ENCODE measurements at places on chromosomes 13 and 19. TPM values are rescaled to one million over a fixed set of nuclear protein-coding genes. Genes with fewer than 3 reads are reported as not detected.

The ZNF730 gene
- 0.60 TPM for total RNA-seq

The DAND5 gene
- not detected for total RNA-seq

The UBE2M gene
- total RNA-seq, result 60.4 TPM

The KANK2 gene
- 119 TPM for total RNA-seq

The SIGLEC12 gene
- total RNA-seq, result 0.66 TPM

The ATP8B3 gene
- 3.6 TPM for total RNA-seq

The DIRAS1 gene
- total RNA-seq, result 2.3 TPM

The ACP7 gene
- total RNA-seq, result not detected

The LILRA5 gene
- 5.9 TPM for total RNA-seq

The GIPC3 gene
- 2.1 TPM for total RNA-seq

The PGLYRP1 gene
- total RNA-seq, result not detected

The ADAMTSL5 gene
- 4.6 TPM for total RNA-seq

The LYPD3 gene
- 1.7 TPM for total RNA-seq

GRCh38 chr19:43711751-43712355, 4.0 kb upstream of the IRGC start:
- DNase-seq, result no peak

DNA sequence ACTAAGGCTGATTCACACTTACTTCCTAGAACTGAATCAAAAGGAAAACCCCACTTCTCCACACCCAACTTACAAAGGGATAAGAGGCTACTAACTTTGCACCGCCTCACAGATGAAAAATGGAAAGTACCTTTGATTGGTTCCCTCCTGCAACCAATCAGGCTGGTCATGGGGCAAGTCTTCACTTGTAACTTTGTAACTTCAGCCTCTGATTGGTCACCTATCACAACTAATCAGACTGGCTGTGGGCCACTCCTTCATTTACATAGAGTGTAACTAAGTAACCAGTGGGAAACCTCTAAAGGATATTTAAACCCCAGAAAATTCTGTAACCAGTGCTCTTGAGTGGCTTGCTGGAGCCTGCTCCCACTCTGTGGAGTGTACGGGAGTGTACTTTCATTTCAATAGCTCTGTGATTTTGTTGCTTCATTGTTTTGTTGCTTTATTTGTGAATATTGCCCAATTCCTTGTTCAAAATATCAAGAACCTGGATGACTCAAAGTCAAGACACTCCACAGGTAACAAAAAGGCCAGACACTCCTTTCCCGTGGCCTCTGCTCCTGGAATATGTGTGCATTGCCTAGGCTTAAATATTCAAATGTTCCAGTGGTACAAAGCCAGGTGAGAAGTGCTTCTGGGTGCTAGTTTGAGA, 50.5 kb downstream of the RFC3 start:
- DNase-seq, result no peak

DNA sequence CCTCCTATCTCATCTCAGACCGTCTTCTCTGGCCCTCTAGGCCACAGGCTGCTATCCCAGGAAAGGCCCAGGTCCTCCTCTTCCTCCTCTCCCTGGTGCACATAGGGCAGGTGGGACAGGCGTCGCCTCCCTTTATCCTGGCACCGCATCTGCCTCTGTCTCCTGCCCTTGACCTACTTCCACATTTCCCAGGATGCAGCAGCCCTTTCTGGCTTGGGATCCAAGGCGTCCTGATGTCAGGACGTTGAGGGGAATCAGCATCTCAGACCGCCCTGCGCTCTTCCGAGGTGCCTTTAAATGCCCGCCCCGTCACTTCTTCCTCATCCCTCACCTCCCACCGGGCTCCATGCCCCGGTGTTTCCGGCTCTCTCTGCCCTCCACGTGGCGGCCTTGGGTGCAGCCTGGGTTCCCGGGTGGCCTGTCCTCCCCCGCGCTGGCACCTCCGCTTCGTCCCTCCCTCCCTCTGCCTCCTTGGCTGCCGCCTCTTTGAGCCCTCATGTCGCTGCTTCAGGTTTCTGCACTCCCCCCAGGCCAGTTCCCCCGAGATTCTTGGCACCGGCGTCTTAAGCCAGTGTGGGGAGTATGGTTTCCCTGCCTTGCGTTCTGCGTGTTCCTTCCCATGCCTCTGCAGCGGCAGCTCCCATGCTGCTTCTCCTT, 66.3 kb downstream of the KDM4B start:
- no peak for DNase-seq

DNA sequence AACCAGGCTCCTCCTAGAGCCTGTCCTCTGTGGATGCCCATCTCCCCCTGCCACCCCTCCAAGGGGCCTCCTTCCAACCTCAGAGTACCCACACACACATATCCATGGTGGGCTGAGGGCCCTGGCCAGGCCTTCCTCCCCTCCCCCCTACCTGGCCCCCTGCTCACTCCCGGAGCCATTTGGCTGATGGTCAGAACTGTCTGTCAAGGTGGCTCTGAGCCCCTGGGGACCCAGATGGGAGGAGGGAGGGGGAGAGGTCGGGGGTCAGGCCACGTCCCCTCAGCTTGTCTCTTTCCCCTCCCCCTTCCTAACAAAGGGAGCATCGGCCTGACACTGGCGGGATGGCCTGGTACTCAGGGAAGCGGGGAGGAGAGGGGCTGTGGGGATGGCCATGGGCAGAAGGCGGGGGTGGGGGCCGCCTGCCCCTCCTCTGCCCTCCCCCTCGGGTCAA, 18.7 kb upstream of the POU2F2 start:
- no peak for DNase-seq

DNA sequence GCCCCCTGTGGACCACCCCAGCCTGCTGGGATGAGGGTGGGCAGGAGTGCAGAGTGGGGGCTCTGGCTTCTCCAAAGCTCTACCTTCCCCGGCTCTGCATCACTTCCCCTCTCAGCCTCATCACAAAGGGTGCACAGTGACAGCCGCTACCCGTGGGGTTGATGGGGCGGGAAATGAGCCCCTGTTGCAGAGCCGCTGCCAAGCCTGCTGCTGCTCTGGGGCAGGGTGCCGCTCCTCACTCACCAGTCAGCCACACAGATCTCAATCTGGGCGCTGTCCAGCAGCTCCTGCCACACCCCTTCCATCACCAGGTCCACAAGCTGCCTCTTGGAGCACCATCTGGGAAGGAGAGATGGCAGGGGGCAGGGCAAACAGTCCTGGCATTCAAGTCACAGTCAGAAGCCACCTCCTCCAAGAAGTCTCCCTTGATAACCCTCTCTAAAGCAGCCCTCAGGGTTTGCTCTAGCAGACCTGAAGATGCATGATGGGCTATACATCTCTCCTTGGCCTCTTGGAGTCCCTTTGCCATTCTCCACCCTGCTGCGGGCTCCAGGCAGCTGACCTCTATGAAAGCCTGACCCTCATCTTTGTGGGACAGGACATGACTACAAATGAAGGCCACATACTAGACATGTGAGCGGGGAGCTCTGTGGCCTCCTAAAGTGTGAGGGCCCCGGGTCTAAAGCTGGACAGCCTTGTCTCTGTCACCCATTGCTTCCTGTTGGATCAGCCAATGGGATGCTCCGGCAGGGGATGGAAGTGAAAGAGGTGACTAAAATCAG, 15.7 kb downstream of the MRPS12 start:
- DNase-seq, result no peak

DNA sequence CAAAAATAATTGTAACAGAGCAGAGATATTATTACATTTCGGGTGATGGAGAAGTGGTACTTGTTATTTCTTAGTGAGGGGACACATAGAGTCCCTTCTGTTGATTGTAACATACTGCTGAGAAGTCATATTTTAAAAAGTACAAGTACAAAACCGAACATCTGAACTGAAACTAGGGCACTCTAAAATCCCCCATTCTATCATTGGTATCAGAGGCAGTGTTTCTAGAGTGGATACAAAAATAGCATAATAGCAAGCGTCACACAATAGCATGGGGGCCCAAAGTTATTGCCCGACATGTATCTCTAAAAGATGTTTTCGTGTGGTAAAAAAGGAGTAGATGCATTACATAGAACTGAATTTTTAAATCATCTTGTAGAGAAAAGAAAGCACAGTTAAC, 502.1 kb upstream of the SLC10A2 start:
- DNase-seq, result no peak

- DNase-seq, result no peak
Observed at GRCh38 chr19:1097810-1098176, 2.6 kb upstream of the POLR2E start.

- no peak for DNase-seq
Observed at GRCh38 chr19:58042495-58043340, 8.9 kb downstream of the ZSCAN1 start.

- DNase-seq, result no peak
Observed at GRCh38 chr13:29548722-29549121, 46.8 kb downstream of the SLC7A1 start.

GRCh38 chr13:33744589-33745369, 73.2 kb upstream of the RFC3 start:
- DNase-seq, result no peak

- DNase-seq, result peak; percentile 93
Observed at GRCh38 chr19:19540064-19540714, 2.1 kb downstream of the CILP2 start.

DNA sequence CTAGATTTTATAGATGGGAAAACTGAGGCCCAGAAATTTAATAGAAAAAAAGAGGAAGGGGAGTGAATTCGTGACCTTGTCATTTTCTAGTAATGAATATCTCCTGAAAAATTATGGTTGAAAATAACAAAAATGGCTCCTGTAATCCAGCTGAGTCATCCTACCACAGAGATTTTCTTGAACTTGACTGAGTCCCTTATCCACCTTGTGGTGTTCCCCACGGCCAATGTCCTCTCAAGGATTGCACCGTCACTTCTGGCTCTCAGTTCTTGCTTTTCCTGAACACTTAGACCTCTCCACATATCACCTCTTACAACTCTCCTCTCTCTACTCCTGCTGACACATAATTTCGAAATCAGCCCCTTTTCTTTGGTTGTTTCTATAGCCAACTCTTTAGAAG, 1.2 kb upstream of the KATNAL1 start:
- DNase-seq, result no peak

- no peak for DNase-seq
Observed at GRCh38 chr13:30353060-30353459, 45.7 kb upstream of the KATNAL1 start.

DNA sequence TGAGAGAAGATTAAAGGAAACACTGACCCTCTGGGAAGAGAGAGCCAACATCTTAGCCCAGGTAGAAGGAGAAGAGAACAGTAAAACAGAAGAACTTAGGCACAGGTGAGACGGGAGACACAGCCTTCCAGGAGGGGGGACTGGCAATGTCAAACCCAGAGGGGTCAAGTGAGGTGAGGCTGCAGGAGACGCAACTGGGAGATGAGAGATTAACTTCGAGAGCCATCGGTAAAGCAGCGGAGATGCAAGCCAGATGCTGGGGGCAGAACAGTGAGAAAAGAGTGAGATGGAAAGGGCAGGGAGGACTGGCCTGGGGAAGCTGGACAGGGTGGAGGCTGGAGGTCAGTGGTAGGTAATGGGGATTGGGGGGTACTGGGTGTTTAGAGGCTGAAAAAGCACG, 5.2 kb downstream of the INSR start:
- no peak for DNase-seq

GRCh38 chr19:46494146-46494940, 1.3 kb downstream of the PNMA8B start:
- no peak for DNase-seq

DNA sequence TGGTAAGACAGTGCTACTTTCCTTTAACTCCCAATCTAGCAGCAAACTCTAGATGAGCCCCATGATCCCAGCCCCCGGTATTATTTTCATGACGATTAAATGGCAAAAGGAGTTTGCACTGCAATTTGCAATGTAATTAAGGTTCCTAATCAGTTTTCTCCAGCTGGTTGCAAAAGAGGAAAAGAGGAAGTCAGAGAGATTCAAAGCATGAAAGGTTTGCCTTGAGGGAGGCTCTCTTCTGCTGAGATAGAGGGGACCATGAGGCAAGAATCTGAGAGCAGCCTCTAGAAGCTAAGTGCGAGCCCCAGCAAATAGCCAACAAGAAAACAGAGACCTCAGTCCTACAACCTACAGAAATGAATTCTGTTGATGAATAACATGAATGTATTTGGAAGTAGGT, 527.1 kb downstream of the UQCRFS1 start:
- no peak for DNase-seq

GRCh38 chr13:89577301-89577700, 1770.2 kb upstream of the MIR17HG start:
- no peak for DNase-seq

GRCh38 chr13:72853000-72853399, 71.1 kb downstream of the PIBF1 start:
- no peak for DNase-seq

DNA sequence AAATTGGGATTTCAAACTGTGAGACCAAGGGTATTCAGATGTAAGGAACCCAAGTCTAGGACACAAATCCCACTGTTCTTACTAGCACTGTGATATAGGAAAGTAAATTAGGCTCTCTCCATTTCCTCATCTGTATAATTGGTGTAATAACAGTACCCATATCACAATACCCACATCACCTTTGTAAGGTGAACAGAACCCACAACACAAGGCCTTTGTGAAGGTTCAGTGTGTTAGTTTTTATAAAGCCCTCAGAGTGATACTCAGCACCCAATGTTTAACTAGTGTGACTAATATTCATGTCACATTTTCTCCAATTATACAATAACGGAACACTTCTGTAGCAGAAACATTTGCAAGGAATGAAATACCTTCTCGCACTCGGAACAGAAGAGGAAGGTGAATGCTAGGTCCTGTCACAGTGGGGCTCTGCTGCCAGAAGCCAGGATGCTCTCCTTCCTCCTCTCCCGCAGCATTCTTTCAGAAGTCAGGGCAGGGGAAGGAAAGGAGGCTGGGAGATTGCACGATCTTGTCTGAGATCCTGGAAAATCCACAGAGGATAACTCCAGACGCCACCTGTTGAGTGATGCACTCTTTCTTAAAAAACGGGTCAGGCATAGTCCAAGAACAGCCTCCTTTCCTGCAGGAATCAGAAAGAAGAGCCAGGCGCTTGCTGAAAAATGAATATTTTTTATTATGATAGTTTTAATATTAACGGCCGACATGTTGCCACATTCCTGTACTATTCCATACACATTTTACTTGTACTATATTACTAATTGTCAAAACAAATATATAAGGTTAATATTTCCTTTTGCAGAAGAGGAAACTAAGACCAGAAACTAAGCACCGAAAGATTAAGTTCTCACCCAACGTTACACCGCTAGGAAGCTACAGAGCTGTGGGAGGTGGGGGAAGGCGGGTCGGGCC, 762 bp downstream of the ZNF45 start:
- DNase-seq, result no peak

GRCh38 chr13:63690672-63691071, 2275.0 kb upstream of the PCDH20 start:
- DNase-seq, result no peak

GRCh38 chr19:30402436-30403202, 30.4 kb downstream of the ZNF536 start:
- no peak for DNase-seq

Measured in kidney (tissue), 22 donors.